AG04450 (cell line): ENCODE measurements at places on chromosomes 4 and X.

- no peak for DNase-seq
These were observed 2.4 kb downstream of the PDZD4 start for GRCh38 chrX:153827903-153828302.

DNA sequence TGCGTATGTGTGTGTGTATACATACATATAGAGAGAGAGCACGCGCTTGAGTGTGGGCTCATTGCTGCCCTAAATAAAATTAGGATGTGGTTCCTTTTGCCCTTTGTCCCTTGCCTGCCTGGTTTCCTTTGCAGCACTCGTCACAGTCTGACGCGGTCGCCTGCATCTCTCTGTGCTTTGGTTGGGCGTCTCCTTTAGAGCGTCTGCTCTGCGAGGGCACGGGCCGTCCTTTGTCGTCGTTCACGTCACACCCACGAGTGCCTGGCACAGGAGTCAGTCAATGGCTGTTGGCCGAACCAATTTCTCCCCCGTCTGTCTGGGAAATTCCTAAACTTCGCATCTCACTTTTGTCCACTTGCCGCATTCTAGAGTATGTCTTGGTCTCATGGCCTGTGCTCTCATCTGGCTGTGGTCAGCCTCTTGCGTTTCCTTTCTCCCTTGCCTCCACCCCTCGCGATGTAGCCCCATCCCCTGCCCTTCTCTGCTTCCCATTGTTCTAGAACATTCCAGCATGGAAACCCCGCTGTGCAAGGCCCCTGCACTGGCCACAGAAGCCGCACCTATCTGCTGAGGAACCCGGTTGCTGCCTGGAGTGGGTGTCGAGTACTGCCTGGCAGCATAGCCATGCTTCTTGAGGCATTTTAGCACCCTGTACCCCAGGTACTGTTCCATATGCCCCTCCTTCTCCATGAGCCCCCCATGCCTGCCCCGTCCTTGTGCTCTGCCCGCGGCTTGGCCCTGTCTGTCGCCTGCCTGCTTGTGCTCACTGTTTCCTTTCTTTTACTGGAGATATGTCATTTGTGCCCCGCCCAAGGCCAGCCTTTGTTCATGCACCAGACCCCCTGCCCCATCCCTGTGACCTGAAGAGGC, 8.0 kb downstream of the MAEA start:
- DNase-seq = no peak

DNA sequence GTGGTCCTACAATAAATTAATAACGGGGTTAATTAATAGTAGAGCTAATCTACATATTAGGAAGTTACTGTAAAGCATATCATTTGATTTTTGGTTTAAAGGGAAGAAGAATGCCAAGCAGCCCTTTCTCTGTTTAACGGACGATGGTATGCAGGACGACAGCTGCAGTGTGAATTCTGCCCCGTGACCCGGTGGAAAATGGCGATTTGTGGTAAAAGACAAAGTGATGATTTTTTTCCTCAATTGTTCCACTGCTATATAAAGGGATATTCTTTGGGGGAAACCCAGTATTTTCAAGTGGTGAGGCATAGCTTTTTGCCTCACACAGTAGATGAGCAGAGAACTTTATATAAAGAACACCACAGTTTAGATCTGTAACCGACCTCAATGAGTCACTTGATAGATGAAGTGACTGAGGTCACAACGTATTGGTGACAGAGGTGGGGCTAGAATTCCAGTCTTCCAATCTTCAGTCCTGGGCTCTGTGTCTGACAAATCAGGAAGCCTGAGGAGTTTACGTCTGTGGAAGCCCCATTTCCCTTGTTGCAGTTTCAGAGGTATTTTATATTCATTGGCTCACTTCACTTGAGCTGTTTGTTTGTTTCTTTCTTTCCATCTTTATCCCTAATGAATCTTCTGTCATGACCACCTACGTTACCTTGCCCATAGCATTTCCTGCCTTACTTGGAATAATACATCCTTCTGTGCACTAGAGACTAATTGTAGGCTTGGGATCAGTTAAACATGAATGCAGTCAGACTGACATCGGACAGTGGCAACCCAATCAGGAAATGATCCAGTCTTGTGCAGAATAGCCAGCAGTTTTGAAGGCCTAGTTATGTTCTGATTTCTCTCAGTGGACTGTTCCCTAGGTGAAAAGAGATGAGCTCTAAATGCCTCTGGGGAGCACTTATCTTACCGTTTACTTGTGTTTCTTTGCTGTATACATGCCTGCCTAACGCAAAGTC, 30.1 kb downstream of the ZRSR2 start:
- no peak for DNase-seq

- no peak for DNase-seq
These were observed 128.1 kb downstream of the FAM13A start for GRCh38 chr4:88928852-88929251.

DNA sequence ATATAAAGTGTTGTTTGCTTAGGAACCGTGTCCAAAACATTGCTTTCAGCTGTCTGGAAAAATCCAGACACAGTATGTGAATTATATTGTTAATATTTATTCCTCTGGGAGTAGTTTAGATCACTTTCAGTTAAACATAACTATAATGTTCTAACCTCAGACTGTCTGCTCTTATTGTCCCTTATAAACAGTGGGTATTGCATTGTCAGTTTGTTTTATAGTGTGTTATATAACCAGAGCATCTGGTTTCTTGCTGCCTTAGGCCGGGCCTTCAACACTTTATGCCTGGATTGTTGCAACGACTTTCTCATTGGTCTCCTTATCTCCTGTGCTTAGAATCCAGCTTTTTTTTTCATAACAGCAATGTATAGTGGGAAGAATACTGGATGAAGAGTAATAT, 26.4 kb downstream of the ATG4A start:
- no peak for DNase-seq

DNA sequence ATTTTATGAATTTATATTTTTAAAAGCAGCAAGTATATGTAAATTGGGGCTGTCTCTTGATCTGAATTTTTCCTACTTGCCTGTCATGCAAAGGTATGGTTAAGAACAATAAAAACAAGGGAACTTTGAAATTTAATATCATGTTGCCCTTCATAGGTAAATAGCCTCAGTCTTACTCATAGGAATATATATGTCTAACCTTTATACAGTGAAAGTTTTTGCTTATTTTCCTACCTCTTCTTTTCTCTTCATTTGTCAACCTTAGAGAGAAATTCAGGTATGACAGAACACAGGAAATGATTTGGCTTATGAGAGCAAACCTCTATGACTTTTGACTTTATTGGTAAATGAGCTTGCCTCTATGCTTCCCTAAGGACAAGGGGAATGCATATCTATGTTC, 716.0 kb downstream of the CENPC start:
- no peak for DNase-seq

- no peak for DNase-seq
These were observed 12.3 kb upstream of the GRIA3 start for GRCh38 chrX:123171781-123172180.

- DNase-seq = no peak
These were observed 32.5 kb upstream of the TLR2 start for GRCh38 chr4:153651587-153651986.

GRCh38 chr4:109588176-109588575, 28.1 kb downstream of the MCUB start:
- DNase-seq = no peak

GRCh38 chr4:38034986-38035882, 75.0 kb downstream of the PTTG2 start:
- peak; percentile 32 for DNase-seq

DNA sequence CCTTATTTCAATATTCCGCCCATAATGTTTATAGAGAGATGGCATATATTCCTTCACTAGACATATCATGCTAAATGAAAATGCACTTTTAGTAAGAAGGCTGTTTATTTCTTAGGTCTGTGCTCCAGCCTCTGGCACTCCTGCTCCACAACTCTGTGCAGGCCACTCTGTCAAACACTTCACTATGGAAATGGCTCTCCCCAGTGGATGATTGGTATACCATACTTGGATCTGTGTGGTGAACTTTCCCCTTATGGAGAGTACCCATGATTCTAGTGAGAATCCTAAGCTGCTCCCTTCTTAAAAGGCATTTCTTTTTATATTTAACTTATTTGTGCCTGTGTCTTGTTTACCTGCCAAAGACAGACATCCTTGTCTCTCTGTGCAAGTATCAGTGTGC, 480.1 kb upstream of the GALNT7 start:
- DNase-seq = no peak

DNA sequence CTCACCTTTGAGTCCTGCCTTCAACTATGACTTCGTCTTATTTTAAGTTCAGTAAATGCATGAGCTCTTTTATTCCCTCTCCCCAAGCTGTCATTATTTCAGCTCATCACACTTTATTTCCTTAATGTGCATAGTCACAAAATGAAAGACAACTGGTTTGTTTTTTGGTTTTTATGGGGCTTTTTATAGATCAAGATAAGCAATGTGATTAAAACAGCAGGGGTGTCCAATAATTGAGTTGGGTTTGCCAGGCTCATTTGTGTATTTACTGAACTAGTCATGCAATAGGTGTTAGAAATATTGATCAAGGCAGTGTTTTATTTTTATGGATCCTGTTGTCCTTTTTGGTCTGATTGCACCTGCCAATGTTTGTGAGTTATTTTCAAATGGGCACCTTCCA, 102.2 kb downstream of the FRMPD4 start:
- no peak for DNase-seq

DNA sequence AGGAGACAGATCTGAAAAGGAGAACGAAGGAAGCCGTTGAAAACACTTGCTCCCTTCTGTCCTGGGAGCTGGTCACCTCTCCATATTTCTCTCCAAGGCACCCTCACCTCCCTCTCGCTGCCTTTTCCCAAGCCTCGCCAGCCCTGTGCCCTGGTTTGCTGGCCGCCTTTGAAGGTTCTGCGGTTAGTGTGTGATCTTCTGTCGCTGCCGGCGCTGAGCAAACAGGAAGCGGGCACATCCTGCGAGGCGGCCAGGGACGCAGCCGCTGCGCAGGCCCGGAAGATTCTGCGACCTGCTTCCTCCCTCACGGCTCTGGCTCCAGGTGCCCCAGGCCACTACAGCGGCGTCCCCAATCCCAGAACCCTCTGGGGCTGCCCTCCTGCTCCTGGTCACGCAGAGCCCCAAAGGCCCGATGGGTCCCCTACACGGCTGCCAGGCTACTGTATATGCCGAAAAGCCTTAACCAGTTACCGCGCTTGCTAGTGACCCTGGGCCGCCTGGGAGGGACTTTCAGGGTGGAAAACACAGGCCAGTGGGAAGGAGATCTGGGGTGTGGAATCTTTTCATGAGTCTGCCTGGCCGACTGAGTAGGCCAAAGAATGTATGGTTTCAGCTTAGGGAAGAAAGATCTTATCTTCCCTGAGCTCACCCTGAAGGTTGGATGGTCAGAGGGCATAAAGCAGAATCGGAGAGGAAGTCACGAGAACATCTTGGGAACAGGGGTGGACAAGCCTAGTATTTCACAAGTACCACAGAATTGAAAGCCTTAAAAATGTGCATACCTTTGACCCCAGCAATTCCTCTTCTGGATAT, 2.3 kb upstream of the SASH3 start:
- DNase-seq = no peak

GRCh38 chrX:121836000-121836399, 788.6 kb downstream of the GLUD2 start:
- DNase-seq = no peak

GRCh38 chrX:41875142-41875541, 48.2 kb downstream of the CASK start:
- no peak for DNase-seq

DNA sequence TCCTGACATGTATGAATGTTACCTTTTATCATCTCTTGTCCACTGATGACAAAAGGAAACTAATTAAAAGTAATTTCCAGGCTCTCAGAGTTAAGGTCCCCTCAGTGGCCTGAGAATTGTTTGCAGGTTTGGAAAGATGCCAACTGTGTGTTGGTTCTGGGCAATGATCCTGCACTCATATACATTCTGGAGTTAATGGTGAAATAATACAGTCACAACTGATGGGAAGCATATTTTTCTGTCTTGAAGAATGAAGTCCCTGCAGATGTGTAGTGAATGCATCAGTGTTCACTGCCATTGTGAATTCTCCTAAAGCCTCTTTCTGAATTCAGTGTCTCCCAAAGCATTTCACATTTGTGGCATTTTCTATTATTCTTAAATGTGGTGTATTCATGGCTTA, 238.1 kb upstream of the PPP1R2C start:
- no peak for DNase-seq

DNA sequence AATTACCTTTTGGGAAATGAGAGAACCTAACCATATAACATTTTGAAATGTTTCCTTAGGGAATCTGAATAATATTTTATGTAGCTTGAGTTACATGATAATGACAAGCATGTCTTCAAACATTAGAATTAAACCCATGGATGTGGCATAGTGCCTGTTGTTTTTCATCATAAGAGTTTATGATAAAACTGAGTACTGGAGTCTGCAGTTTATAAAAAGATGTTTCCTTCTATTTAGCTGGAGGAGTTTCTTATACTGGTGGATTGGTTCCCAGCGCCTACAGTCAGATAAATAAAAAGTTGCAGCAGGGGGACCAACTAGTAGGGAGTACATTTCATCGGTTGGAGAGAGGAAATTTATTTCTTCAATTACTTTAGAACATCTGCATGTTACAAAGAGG, 70.1 kb upstream of the PCDH18 start:
- DNase-seq = no peak

- DNase-seq = no peak
These were observed 63.6 kb upstream of the UGT2B15 start for GRCh38 chr4:68734095-68734494.

- peak; percentile 73 for DNase-seq
These were observed 64.0 kb downstream of the MANBA start for GRCh38 chr4:102696758-102697157.

GRCh38 chr4:185293202-185293601, 83.8 kb downstream of the SNX25 start:
- DNase-seq = no peak

- DNase-seq = no peak
These were observed 7.8 kb downstream of the GATB start for GRCh38 chr4:151753056-151753455.

GRCh38 chr4:3251691-3252479, 2.9 kb downstream of the MSANTD1 start:
- DNase-seq = no peak

- DNase-seq = no peak
These were observed 28.8 kb upstream of the IL13RA1 start for GRCh38 chrX:118698516-118699170.

- DNase-seq = peak; percentile 11
These were observed 2.9 kb upstream of the KLHL2 start for GRCh38 chr4:165204462-165204830.

- DNase-seq = no peak
These were observed 91.6 kb downstream of the TSPAN7 start for GRCh38 chrX:38652934-38653442.
